NCI-H187 treated with DMSO at 0.1 percent for 48 hours (cell line): ENCODE measurements at places on chromosomes 1 and 21.

- DNase-seq = no peak
These were observed 5.7 kb downstream of the TAL1 start for GRCh38 chr1:47226121-47226838.

- no peak for DNase-seq
These were observed 98.7 kb upstream of the PDC start for GRCh38 chr1:186559601-186560116.

- DNase-seq = no peak
These were observed 104.2 kb downstream of the DUSP10 start for GRCh38 chr1:221637641-221638041.

- no peak for DNase-seq
These were observed 105.6 kb downstream of the NTPCR start for GRCh38 chr1:233055879-233056641.

GRCh38 chr1:15696956-15697521 is 12.9 kb downstream of the PLEKHM2 start:
- DNase-seq = no peak

- DNase-seq = no peak
These were observed 230.7 kb downstream of the TGFB2 start for GRCh38 chr1:218575856-218576255.

DNA sequence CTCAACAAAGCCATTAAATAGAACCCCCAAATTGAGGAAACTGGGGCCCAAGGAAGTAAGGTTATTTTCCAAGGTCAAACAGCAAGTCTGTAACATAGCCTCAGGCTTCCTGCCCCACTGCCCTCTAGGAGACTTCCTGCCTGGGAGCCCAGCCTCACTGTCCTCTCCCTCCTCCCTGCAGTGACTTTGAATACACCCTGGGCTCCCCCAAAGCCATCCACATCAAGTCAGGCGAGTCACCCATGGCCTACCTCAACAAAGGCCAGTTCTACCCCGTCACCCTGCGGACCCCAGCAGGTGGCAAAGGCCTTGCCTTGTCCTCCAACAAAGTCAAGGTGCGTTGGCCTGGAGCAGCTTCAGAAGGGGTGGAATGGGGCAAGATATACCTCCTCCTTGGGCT is 18.3 kb downstream of the GRHL3 start:
- DNase-seq = no peak

GRCh38 chr1:220330265-220330664 is 58.0 kb upstream of the RAB3GAP2 start:
- no peak for DNase-seq

GRCh38 chr1:64127297-64127696 is 76.1 kb upstream of the UBE2U start:
- DNase-seq = no peak

- DNase-seq = no peak
These were observed 4.0 kb upstream of the ZBTB18 start for GRCh38 chr1:244046907-244047611.

DNA sequence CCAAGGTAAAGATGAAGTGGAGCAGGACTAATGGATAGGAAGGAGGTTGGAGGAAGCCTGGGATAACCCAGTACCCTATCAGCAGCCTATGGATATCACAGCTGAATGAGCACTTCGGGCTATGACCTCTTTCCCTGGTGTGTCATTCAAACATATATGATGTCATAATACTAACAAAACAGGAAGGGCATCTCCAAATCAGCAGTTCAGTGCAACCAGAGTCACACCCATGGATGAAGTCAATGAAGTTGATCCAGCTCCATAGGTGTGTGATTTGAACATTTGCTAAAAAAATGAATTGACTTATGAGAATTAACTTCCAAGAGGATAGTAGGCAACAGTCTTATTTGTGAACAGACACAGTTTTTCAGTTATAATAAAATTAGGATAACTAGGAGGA is 1.7 kb upstream of the C1orf116 start:
- DNase-seq = no peak

- no peak for DNase-seq
These were observed 198.3 kb downstream of the CYYR1 start for GRCh38 chr21:26374817-26375216.

DNA sequence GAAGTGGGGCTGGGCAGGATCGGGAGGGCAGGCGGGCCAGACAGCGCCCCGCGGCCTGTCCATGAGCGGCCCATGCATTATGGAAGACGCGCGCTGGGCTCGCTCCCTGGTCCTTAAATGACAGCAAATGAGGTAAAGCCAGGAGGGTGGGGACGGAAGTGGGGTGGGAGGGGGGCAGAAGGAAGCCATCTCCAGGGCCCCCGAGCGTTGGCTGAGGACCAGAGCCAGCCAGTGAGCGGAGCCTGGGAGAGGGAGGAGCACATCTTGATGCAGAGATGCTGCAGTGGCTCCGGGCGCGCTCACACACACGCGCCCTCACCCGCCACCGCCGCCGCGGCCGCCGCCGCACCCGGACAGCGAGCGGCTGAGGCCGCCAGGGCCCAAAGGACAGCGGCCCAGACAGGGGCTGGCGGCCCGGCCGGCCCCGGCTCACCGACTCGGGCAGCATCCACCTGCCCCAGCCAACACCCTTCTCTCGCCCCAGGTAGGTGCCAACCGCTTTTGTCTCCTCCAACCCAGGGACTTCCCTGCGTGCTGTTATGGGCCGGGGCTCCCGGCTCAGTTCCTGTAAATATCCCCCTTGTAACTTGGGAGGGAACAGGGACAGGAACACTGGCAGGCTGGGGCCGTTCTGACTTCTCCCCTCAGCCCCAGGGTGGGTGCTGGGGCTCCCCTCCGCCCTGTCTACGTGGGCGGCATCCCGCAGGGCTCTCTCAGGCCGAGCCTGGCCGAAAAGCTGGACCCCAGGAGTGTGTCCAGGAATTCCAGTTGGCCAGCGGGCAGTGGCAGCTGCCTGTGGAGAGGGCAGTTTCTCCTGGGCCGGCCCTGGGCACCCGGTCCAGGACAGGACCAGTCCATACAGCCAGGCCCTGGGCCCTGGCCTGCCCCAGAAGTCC is at the start of gene CNTN2:
Gene CNTN2 (plus strand): TSS at position 302 of the 896 bp plus-strand sequence. CDS start 9,974 bp downstream, outside the sequence.
- DNase-seq = no peak

DNA sequence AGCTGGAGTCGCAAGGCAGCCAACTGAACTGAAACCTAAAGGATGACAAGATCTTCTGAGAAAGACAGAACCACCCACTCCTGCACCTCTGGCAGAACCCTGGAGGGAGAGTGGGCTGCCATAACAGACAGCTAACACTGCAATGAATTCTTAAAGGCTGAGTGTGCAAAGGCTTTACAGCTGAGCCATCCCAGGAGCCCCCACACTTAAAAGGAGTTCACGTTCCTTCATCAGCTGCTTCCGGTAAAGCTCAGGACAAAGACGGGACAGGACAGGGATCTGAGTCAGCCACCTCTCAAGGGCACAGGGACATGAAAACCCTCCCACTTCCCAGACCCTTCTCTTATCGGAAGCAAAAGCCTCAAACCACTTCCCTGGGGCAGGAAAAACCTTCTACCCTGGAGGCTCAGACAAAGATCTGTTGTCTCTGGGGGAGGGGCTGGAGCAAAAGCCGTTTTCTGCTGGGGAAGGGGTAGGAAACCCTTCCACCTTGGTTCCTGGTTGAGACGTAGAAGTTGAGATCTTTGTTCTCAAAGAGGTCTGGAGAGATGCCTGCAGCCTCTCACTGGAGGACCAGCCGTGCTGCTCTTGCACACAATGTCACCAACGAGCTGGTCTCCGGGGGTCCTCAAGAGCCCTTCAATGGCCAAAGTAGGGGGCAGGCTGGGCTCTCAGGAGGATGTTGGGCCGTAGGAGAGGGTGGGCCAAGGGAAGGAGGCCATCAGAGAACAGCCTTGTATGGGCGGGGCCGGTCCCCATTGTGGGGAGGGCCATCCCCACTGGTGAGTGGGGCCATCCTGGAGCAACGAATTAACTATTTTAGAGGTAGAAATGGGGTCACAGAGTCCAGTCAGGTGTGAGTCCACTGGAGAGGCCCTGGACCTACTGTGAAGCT is 452.4 kb downstream of the PTPRU start:
- DNase-seq = no peak

GRCh38 chr1:114903480-114903879 is 48.8 kb downstream of the SYCP1 start:
- DNase-seq = no peak

DNA sequence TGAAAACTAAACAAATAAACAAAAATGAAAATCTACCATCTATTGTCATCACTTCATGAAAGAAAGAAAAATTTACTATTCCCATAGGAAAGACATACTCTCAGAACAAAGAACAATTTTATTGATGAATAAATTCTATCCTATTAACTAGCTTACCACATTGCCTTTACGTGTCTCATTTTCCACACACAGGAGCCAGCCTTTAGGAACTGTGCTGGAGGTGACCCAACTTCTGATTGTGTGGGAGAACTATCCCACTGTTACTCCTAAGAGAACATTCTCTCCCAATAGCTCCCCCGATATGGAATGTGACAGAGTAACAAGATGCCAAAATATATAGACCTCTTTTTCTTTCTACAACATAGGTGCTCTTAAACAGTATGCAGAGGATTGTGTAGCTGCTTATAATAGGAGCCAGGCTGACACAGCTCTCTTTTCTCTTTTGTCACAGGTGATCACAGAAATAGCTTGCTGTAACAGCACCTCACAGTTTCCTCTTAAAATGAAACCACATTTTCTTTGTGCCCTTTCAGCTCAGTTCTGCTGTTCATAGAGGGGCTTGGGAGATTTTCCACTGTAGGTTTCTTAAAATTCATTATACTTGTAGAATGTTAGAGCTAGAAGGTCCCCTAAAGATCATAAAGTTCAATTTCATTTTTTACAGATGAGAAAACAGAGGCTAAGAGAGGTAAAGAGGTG is 35.5 kb downstream of the C21orf91 start:
- DNase-seq = no peak

- DNase-seq = no peak
These were observed 52.6 kb downstream of the S100B start for GRCh38 chr21:46552274-46552673.

- DNase-seq = no peak
These were observed 41.7 kb downstream of the LRP8 start for GRCh38 chr1:53285969-53286760.

DNA sequence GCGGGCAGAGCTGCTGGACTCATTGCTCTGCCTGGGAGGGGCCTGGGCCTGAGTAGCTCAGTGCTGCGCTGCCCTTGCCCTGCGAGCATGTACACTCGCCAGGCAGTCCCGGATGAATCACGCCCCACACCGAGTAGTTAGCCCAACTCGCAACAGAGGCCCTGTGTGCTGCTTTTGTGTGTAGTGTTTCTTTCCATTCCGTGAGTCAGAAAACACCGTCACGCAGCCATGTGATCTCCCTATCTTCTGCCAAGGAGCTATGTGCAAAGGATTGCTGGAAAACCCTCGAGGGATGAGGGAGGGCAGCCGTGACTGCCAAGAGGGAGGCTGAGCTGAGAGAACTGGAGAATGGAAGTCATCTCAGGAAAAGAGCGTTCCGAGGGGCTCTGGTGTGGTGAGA is 37.3 kb downstream of the NENF start:
- DNase-seq = no peak

- no peak for DNase-seq
These were observed 17.6 kb upstream of the RNF187 start for GRCh38 chr1:228469413-228470162.

- DNase-seq = no peak
These were observed 154.3 kb downstream of the GLUL start for GRCh38 chr1:182237329-182237728.

GRCh38 chr1:238485057-238485911 is 594.6 kb upstream of the ZP4 start:
- no peak for DNase-seq

DNA sequence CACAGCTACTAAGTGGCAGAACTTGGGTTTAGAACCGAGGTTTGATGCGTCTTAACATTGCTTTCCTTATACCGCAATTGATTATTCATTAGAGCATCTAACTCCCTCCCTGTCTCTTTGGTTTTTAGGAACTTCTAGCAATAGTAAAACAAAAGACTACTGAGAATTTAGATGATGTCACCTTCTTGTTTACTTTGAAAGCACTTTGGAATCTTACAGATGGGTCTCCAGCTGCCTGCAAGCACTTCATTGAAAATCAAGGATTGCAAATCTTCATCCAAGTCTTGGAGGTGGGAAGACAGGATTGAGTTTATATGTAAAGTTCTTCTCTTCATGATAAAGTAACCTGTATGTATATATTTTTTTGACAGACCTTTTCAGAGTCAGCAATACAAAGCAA is 35.0 kb downstream of the ZYG11A start:
- DNase-seq = no peak

GRCh38 chr1:91732291-91733107 is 153.5 kb downstream of the TGFBR3 start:
- DNase-seq = no peak

GRCh38 chr1:26938004-26938658 is 16.6 kb downstream of the NUDC start:
- no peak for DNase-seq

- DNase-seq = no peak
These were observed 85.1 kb downstream of the CLDN17 start for GRCh38 chr21:30081506-30081905.

- no peak for DNase-seq
These were observed 30.3 kb upstream of the USP1 start for GRCh38 chr1:62406576-62406975.

- no peak for DNase-seq
These were observed 406.6 kb upstream of the TMPRSS15 start for GRCh38 chr21:18810136-18810535.

DNA sequence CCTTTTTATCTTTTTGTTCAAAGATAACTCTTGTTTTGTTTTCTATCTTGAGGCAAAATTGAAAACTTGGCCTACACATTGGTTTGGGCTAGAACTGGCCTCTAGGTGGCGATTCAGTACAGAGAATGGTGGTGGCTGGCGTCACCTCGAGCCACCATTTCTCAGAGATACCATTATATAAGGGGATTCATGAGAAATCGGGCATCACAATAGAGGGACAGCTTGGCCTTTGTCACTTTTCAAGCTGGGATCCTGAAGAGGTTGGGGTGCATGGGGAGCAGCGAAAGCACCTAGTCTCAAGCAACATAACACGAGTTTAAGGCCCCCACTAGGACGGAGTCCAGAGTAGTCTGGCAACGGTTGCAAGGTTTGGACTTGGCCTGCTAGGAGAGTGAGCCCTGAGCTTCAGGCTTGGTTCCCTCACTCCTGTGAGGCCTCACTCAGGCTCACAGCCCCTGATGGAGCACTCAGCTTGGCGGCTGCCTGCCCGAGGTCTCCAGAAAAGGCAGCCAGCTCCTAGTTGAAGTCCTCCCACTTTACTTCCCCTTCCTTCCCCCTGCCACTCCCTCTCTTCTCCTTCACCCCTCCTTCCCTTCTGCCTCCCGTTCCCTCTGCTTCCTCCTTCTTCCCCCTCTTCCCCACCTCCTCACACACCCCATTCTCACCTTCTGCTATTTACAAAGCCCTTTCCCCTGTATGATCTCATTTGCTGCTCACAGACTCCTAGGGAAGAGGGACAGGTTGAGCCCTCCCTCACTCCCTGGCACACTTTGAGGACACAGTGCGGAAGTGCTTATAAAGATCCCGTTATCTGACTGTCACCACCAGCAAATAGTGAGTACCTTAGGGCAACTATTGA is 67.8 kb downstream of the LRIG2 start:
- DNase-seq = peak; percentile 11

DNA sequence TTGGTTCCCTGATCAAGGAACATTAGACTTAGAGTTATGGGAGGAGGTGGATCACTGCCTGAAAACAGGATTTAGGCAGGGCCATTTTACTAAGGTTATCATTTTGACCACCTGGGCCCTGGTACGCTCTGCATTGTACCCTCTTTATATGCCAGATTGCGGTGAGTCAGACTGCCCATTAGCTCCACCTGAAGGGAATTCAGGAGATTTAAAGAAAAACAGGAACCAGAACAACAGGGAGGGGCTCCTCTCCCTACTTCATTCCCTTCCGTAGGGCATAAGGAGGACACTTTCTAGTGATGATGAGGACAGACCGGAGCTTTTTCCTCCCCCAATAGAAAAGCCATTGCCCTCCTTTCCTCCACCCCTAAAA is 20.6 kb upstream of the ITLN1 start:
- no peak for DNase-seq
